ENCODE measurements at places on chromosomes 5 and 9.

- DNase-seq, result no peak
Measured at GRCh38 chr5:123881759-123882244, 369.8 kb downstream of the CSNK1G3 start.

DNA sequence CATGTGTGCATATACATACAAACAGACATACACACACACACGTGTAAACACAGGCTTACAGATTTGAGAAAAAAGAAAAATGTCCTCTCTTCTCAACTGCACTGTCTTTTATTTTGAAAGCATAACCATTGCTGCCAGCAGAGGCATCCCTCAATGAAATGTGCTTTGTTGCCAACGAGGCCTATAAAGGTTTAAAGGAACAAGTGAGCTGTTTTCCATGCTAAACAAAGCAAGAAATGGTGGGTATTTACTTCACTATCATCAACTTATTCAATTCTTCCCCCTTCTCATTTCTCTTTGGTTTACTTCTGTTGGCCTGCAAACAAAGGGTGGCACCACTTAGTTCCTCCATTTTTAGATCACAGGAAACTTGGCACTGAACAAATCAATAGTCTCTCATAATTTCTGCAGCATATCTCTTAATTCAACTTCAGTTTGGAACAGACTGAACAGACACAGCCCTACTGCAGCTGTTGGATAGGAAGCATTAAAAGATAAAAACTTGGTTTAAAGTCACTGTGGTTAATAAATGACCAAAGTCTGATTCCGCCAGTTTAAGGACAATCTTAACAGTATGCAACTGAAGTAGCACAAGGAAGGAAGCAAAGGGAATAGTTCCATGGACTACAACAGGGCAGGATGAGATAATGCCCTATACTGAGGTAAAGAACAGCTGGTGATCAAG lies 21.7 kb downstream of the TTC33 start:
- DNase-seq, result no peak

- DNase-seq, result no peak
Measured at GRCh38 chr5:51203598-51203997, 179.7 kb upstream of the ISL1 start.

DNA sequence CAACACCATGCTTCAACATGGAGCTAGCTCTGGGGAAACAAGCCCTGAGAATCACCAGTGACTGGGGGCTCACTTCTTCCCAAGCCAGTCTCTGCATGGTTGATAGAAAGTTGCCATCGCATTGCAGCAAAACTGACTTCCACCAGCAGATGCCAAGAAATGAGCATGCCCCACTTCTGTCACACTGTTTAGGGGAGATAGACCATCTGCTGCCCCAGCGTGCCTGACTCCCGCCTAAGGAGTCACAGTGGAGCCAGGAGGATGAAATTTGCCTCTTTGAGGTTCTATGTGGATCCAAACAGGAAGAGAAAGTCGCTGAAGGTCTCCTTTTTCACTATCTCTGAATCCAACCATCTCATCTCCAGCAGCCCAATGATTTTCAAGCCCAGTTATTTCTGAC lies 116.7 kb upstream of the SLIT3 start:
- DNase-seq, result no peak

DNA sequence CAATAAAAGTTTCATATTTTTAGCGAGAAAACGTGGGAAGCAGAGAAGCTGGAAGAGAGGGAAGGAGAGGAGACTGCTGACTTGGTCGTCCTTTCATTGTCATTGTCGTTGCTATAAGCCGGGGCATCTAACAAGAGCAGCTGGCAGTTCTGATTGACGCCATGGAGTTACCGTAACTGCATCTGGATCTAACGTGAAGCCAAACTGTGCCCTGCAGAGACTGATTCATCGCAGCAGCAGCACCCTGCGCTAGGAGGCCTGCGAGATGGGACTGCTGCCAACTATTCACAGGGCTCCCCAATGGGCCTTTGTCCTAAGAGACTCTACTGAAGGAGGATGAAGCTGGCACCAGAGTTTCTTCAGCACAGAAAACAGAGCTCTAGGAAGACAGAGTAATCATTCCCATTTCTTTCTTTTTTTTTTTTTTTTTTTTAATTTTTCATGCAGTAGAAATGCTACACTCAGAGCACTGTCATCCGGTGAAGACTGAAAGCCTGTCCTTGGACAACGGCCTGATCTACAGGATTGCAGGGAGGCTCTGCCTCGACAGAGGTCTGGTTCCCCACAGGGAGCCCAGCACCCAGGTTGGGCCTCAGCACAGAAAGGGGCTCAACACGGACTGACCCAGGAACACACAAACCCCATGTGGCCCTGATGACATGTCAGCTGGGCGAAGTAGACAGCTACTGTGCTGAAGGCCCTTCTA lies 47.8 kb downstream of the RETREG1 start:
- DNase-seq, result no peak

DNA sequence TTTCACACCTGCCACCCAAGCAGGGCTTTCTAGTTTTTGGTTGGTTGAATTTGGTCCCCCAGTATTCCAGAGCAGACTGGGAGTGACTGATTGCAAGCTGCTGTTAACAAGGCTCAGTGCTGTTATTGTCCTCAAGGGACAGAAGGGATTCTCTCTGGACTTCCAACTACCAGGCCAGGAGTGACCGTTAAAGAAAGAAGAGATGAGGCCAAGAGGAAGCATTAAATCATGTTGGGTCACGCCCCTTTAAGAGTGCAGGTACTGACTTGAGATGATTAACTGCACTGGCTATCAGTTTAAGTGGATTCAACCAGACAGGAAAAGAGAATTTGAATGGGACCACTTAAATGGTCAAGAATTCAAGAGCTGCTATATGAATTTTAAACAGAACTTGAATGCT lies 220.8 kb upstream of the PCSK5 start:
- no peak for DNase-seq

- no peak for DNase-seq
Measured at GRCh38 chr5:123155446-123155960, 66.5 kb downstream of the PRDM6 start.

DNA sequence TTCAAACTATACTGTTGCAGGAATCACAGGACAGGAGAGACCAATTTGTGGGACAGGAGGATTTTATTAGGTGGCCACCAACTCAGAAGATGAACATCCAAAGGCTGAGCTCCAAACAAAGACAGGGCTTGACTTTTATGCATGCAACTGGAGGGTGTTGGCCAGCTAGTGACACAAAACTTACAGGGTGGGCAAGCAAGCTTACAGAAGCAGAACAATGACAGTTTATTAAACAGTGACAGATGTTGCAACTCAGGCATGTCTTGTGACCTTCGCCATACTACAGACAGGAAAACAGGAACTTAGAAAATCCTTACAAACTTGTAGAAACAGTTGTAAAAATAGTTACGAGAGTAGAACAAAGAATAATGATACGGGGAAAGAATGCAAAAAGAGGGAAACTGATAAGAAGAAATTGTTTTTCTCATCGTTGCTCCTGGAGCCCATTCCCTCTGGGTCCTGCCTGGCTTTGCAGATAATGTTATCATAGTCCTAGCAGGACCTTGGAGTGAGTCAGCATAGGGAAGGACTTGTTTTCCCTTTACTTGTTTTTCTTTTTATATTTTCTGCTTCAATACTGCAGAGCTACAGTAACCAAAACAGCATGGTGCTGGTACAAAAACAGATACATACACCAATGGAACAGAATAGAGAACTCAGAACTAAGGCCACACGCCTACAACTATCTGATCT lies 2083.0 kb upstream of the ACO1 start:
- DNase-seq, result no peak

GRCh38 chr5:177509381-177509951 lies at the start of gene DOK3:
DOK3 (minus strand) TSS chr5:177509826; CDS start chr5:177509540, 286 bp downstream.
- DNase-seq, result no peak

GRCh38 chr5:19270153-19270552 lies 717.8 kb downstream of the CDH18 start:
- no peak for DNase-seq

DNA sequence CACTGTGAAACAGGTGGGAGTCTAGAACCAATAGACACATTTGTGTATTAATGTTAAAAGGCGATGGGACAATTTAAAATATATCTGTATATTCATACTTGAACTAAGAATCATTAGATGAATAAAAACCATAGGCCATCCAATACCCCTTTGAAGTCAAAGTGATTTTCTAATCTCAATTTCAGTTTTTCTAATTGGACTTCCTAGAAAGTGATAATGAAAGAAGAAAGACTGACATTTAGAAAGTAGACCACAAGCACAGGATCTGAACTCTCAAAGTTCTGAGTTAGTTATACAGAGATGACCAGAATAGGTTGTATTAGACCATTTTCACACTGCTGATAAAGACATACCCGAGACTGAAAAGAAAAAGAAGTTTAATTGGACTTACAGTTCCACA lies 412.8 kb upstream of the PIK3R1 start:
- no peak for DNase-seq

GRCh38 chr5:111463311-111463710 lies 49.0 kb downstream of the STARD4 start:
- no peak for DNase-seq

GRCh38 chr9:96344458-96345180 lies 38.9 kb downstream of the SLC35D2 start:
- DNase-seq, result peak; percentile 93

- no peak for DNase-seq
Measured at GRCh38 chr9:128091144-128091543, 23.1 kb downstream of the SLC25A25 start.

- no peak for DNase-seq
Measured at GRCh38 chr9:34592895-34593601, 3.5 kb upstream of the CNTFR start.

GRCh38 chr5:90307782-90308181 lies 101.8 kb downstream of the CETN3 start:
- no peak for DNase-seq

GRCh38 chr9:5876711-5877110 lies 14.0 kb upstream of the MLANA start:
- no peak for DNase-seq
